ENCODE measurements at places on chromosomes 12 and 14. TPM values are rescaled to one million over a fixed set of nuclear protein-coding genes. Genes with fewer than 3 reads are reported as not detected.

LHX5 gene
- total RNA-seq: not detected

ABCD2 gene
- total RNA-seq: 0.25 TPM

RNF212B gene
- total RNA-seq: not detected

BCL2L14 gene
- total RNA-seq: not detected

WSCD2 gene
- not detected for total RNA-seq

DNAAF2 gene
- total RNA-seq: 10.5 TPM

TRIM9 gene
- total RNA-seq: 1.6 TPM

ASB2 gene
- 0.49 TPM for total RNA-seq

RD3L gene
- total RNA-seq: not detected
